Activated naive CD8-positive, alpha-beta T cell treated with anti-CD3 and anti-CD28 coated beads for 36 hours (primary cell): ENCODE measurements at places on chromosomes 11 and 22.

GRCh38 chr11:129417458-129417857 lies 41.8 kb downstream of the BARX2 start:
- no peak for DNase-seq
- H3K27ac ChIP-seq, result no peak overlapping the region
- H3K4me1 ChIP-seq, result peaks cover 4% of the 10 kb centered on the region
- H3K36me3 ChIP-seq, result no peaks in the 10 kb centered on the region
- H3K4me3 ChIP-seq, result no peak overlapping the region
- no peaks in the 10 kb centered on the region for H3K27me3 ChIP-seq

GRCh38 chr11:31913985-31914384 lies 102.9 kb upstream of the PAX6 start:
- H3K4me3 ChIP-seq, result no peak overlapping the region
- no peak overlapping the region for H3K27ac ChIP-seq
- H3K36me3 ChIP-seq, result no peaks in the 10 kb centered on the region
- no peaks in the 10 kb centered on the region for H3K4me1 ChIP-seq
- peaks cover 22% of the 10 kb centered on the region for H3K27me3 ChIP-seq
- no peak for DNase-seq

DNA sequence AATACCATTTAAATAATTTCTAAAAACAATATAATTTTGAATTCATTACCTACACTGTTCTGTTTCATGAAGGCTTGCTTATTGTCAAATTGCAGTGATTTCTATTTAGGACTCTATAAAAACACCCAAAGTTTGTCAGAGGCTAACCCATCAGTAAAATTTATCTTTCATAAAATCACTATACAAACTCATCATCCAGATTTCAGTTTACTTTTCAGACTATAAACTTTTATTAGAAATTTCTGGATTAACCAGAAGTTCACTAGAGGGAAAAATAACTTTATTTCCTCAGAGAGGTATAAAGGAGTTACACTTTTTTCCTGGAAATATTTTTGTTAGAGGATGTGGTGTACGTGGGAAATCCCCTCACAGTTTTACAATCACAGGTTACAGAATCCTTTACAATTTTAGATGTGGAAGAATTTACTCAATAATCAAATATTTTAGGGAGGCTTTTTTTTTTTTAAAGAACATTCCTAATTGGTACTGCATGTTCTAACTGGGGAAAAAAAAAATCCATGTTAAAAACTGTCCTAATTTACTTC lies 176.7 kb downstream of the SWAP70 start:
- H3K36me3 ChIP-seq, result peaks cover 42% of the 10 kb centered on the region
- no peak overlapping the region for H3K4me3 ChIP-seq
- peaks cover 40% of the 10 kb centered on the region for H3K4me1 ChIP-seq
- H3K27me3 ChIP-seq, result no peaks in the 10 kb centered on the region

- no peaks in the 10 kb centered on the region for H3K27me3 ChIP-seq
- H3K4me1 ChIP-seq, result peaks cover 2% of the 10 kb centered on the region
- DNase-seq, result no peak
- H3K4me3 ChIP-seq, result no peak overlapping the region
- no peaks in the 10 kb centered on the region for H3K36me3 ChIP-seq
Measured at GRCh38 chr11:2794968-2795322, 90.6 kb downstream of the CDKN1C start.
